ENCODE measurements at places on chromosomes 2 and 18.
A peak's percentile ranks its signal among the peaks of the same experiment; 100 is the strongest.

DNA sequence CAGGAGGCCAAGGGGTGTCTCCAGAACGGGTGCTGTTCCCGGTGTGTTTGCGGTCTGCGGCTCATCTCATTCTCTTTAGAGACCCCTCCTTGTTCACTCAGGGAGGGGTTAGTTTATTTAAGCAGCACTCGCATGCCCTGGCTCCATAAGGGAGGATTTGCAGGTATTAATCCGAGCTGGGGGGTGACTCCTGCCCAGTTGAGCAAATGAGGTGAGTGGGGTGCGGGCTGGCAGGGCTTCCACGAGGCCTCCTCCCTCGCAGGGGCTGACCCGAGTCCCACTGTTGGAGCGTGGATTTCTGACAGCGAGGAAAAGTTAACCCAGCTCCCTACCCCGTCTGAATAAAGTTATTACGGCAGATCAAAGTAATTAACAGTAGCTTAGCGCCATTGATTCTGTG is 371.8 kb upstream of the SALL3 start:
- DNase-seq: no peak

GRCh38 chr18:22044474-22045220 is 124.7 kb upstream of the GATA6 start:
- DNase-seq: no peak

DNA sequence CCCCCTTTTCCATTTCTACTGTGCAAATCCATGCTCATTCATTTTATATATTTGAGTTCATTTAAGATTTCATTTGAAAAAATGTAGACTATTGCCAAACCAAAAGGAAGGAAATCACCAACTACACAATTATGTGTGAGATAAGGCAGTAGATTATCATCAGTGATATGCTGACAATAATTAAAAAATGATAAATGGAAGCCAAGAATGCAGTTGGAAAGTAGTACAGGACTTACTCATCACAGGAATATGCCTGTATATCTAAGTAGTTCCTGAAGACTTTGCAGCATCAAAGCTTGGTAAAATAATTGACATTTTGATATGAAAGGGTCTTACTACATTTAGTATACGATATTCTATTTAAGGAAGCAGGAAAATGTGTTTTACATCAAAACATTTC is 166.1 kb upstream of the OTX1 start:
- no peak for DNase-seq

DNA sequence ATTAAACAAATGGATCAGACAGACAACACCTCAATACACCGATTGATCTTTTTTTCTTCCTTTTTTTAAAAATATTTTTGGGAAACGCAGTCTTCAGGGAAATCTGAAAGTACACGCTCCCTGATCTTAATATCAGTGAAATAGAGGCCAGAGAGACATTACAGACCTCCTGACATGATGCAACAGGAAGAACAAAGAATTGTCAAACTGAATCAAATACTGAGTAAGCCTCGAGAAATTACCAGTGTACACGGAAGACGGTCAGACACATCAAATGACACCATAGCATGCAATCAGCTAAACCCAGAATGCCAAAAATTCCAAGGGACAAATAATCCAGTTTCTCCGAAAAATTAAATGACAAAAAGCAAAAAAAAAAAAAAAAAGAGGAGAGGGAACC is 80.2 kb upstream of the NFU1 start:
- no peak for DNase-seq

- DNase-seq: no peak
Observed at GRCh38 chr2:226661789-226662545, 137.7 kb downstream of the IRS1 start.

GRCh38 chr18:75391279-75392225 is 36.0 kb downstream of the SMIM21 start:
- no peak for DNase-seq

GRCh38 chr18:63301434-63301833 is 18.1 kb downstream of the BCL2 start:
- DNase-seq: no peak

DNA sequence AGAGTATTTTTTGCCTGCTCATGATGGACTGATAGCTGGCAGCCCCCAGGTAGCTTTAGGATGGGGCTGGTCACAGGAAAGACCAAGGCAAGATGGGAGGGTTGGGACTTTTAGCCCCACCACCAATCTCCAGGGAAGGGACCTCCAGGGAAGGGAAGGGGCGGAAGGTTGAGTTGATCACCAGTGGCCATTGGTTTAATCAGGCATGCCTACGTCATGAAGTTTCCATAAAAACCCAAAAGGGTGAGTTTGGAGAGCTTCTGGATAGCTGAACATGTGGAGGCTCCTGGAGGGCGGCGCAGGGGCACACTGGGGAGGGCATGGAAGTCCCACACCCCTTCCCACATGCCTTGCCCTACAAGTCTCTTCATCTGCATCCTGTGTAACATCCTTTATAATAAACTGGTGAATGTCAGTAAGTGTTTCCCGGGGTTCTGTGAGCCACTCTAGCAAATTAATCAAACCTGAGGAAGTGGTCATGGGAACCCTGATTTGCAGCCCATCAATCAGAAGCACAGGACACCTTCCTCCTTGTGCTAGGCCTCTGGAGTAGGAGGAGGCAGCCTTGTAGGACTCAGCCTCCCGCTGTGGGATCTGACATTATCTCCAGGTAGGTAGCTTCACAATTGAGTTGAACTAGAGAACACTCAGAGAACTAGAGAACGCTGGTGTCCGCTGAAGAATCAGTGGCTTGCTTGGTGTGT is 30.3 kb downstream of the RAB31 start:
- no peak for DNase-seq

DNA sequence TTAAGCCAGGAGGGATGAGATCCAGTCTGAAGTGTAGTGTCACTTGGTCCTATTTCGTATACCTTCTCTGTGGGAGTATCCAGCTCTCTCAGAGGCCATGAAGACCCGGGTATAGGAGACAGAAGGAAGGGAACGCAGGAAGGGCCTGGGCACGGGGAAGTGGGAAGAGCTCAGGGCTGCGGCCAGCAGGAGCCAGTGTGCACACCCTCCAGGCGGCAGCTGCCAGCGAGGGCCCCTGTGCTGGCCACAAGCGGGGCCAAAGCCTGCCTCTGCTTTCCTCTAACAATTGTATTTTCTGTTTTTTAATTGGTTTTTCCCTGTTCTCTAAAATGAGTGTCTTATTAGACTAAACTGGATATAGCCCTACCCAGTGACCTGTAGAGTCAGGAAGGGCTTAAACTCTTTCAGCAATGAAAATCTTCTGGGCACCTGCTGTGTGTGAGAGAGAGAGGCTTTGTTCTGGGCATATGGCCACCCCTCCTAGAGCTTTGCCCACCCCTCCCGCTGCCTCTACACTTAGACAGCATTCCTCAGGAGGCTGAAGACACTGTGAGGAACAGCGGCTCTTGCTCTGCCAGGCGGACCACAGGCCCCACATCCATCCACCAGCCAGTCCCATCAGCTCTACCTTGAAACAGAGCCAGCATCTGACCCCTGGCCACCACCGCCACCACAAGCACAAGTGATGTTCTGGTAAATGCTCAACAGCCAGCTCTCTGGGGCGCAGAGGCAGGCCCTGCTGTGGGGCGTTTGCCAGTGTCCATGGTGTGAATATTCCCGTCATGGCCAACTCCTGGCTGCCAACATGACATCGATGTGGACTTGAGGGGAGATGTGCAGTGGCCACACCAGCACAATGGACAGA is 9.5 kb downstream of the GPR17 start:
- no peak for DNase-seq

DNA sequence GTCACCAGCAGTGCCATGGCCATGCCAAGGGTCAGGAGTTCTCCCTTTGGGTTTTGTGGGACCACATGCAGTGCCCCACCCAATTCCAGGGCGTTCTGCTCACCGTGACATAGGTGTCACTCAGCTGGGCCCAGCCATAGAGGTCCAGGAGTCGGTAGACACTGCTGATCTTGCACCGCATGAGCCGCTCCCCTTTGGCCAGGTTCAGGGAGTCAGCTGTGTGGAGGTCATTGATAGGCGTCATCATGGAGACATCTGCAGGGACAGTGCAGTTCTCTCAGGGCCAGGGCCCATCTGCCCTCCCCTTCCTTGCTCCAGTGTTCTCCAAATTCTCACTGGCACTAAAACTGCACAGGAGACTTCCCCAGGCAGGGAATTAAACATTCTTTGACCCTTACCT is 71.9 kb downstream of the ADD2 start:
- peak; percentile 21 for DNase-seq

DNA sequence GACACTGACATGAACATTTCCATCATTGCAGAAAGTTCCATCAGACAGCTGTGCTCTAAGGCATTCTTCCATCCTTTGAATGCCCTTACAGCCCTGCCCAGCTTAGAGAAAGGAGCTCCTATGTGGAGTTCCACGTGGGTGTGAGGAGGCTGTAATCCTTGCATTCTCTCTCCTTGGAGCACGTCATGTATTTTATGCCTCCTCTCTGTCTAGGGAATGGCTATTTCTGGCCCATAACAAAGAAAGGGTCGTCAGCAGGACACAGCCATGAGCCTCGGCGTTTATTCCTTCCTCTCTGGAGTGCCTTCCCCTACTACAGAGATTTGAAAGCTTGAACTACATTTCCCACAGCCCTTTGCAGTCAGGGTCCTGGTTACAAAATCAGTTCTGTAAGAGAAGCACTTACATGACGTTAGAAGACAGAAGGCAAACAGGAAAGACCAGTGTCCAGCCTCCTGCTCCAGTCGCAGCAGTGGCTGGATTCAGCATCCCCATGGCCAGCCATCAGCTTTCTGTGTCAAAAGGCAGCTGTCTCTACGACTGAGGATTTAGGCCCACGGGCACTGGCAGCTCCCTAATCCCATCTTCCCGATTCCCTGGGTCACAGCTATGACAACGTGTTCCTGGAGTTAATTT is 234.9 kb downstream of the TFCP2L1 start:
- no peak for DNase-seq

DNA sequence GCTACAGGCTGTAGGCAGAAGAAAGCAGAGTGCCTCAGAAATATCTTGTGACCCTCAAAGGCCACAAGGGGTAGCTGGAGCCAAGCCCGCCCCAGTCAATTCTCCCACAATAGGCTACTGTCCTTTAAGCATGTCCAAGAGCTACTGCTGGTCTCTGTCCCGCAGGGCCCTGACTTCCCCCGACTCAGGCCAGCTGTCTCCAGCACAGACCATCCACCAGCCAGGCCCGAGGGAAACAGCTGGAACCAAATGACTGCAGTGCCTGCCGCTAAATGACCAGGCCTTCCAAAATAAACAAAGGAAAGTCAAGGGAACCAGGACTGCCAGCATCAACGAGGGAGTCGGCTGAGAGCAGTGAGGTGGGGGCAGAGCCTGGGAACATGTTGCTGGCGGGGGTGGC is 36.7 kb downstream of the MCFD2 start:
- no peak for DNase-seq

DNA sequence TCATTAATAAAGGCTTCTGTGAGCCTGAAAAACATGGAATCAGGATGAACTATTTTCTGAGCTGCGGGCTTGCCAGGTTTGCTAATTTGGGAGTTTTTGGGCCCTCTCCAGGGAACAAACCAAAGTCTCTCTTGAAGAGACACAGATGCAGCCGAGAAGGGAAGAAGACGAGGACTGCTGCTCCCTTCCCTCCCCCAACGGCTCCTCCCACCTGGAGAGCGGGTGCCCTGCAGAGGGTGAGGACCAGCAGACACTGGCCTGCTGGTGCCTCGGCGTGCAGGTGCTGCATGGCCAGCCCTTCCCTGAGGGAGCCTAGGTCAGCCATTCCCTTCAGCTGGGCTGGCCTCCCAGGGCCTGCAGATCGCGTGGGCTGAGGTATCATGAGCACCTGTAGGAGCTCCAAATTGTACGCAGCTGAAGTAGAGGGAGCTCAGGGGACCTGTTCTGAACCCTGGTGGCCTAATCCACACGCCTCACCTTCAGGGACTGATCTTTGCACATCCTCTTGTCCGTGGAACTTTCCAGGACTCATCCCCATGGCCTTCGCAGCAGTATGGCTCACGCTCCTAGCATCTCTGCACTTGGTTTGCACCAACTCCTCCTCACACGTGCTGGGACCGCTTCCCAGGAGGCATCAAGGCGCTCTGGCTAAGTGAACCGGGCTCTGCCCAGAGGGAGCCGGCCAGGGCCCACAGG is 19.5 kb downstream of the EMX1 start:
- DNase-seq: no peak

- DNase-seq: no peak
Observed at GRCh38 chr2:166361351-166362153, 14.2 kb downstream of the SCN9A start.

- no peak for DNase-seq
Observed at GRCh38 chr2:190158798-190159434, 96.4 kb upstream of the MSTN start.

DNA sequence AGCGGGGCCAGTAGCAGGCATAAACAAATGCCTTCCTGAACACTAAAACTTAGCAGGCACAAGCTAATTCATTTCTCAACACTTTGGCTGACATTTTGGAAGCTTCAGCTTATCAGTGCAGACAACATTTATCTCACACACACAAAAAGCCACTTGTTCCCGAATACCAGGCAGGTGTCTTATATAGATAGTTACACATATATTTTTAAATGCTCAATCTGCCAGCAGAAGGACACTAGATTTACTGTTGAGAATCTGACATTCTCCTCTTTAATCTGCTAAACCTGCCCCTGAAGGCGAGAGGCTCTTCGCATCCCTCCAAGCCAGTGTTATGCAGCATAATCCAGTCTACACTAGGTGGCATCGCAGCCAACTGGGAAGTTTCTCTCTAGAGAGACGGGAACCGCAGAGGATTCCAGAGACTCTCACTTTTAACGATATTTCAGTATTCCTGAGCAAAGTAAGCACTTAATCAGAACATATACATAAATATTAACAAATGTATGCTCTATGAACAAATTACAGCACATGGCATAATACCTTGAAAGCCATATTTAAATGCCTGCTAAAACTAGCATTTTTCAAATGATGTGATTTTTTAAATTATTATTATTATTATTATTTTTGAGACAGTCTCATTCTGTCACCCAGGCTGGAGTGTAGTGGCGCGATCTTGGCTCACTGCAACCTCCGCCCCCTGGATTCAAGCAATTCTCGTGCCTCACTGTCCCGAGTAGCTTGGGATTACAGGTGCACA is 90.2 kb upstream of the SCG2 start:
- DNase-seq: no peak

GRCh38 chr2:67476809-67477790 is 80.0 kb downstream of the ETAA1 start:
- DNase-seq: no peak

DNA sequence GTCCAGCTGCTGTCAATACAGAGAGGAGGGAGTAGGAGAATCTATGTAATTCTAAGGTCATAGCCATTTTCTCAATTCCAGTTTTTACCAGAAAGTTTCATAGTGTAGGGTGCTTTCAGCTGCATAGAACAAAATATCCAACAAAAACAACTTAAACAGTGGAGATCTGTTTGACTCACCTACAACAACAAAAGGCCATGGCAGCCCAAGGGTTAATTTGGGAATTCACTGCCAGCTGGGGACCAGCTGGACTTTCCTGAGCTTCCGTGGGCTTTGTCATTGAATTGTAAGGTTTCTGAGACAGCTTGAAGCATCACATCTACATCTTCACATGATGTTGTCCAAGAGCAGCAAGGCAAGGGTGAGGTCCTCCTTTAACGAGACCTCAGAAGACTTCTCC is 512.7 kb downstream of the IRS1 start:
- no peak for DNase-seq

DNA sequence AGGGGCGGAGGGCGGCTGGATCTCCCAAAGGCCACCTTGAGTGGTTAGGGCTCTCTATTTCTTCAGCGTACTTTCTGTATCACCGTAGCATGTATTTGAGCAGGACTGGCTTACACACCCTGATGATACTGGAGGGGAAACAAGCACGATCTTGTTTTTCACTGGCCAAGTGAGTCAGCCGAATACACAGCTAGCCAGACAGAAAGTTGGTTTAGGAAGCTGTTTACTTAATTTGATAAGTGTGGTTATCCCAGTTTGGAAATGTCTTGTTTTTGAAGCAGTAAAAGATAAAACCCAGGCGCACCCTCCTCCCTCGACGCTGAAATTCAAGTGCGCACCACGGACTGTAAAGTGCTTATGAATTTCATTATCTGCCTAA is 582 bp downstream of the RIOK3 start:
- no peak for DNase-seq

All from activated CD8-positive, alpha-beta memory T cell treated with anti-CD3 and anti-CD28 coated beads, Interleukin-2, amount 10 ng/mL, durations not matched to agents 7 days and 5 days (primary cell).